Fibroblast of the aortic adventitia (primary cell): ENCODE measurements at places on chromosomes 3 and 15. TPM values are rescaled to one million over a fixed set of nuclear protein-coding genes. Genes with fewer than 3 reads are reported as not detected.

ZNF620 gene
- 0.65 and 0.99 TPM in 2 replicates for total RNA-seq

ZSCAN2 gene
- 5.2 and 25.5 TPM in 2 replicates for total RNA-seq

- no peak for DNase-seq
Measured at GRCh38 chr3:30469133-30469532, 137.3 kb upstream of the TGFBR2 start.

DNA sequence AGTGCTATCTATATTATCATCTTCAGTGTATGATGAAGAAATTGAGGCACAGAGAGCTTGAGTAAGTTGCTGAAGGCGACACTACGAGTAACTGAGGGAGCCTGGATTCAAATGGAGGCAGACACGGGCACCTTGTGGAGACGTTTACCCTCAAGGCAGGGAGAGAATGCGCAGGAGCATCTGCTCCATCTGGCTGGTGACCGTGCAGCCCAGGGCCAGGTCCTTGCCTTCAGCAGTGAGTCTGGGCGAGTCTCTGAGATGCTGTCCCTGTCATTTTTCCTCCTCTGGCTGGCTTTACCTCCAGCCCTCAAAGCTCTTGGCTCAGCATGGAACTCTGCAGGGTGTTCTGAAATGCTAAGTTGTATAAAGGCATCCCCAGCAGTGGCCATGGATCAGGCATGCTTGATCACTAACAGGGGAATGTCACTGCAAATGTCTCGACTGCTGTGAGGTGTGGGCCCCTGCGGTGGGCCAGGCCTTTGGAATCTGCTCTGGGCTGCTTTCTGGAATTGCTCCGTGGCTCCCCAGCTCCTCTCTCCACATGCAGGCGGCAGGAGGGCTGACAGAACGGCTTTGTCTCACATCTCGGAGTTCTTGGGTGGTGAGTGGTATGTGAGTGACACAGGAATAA, 19.7 kb downstream of the SPSB4 start:
- DNase-seq: no peak

GRCh38 chr3:51610708-51611107, 60.3 kb upstream of the TEX264 start:
- DNase-seq: peak; percentile 37

PLA2G4E gene
- total RNA-seq: not detected in 2 replicates

DNA sequence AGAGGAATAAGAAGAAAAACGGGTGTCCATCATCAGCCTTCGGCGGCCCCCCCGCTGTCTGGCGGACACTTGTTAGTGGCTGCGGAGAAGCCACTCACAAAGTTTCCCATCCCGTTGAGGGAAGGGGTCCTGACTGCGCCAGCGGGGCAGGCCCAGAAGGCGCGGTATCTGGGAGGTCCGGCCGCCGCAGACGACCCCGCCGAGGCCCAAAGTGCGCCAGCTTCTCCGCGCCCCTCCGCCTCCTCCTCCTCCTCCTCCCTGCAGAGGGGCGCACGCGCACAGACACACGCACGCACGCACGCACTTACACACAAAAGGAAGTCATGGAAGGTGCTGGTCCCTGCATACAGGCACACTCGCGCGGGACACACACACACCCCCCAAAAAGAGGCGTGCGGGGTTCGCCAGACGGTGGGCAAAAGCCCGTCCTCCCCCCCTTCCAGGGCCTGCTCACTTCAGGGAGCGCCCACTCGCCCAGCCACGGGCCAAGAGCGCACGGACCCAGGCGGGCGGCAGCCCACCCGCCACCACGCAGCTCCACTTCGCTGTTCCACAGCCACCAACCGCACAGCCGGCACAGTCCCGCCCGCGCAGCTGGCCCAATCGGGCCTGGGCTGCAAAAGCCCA, 18.0 kb downstream of the ZNF148 start:
- peak; percentile 43 for DNase-seq

DNA sequence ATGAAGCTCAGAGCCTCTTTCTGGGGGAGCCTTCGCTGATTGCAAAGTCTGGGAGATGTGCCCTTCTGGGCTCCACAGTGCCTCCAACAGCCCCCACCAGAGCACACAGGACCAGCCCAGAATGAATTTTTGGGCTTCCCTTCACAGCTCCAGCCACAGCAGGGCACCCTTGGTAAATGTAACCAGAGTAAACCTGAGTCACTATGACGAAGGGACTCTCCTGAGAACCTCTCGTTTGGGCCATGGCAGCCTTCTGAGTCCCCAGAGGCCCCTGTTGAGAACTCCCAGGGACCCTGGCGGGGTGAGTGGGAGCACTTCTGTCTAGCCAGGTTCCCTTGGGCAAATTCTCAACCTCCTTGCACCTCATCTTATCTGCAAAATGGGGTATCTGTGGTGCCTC, 20.8 kb downstream of the FAM3D start:
- no peak for DNase-seq

- DNase-seq: peak; percentile 86
Measured at GRCh38 chr3:146550743-146551510, 6.5 kb upstream of the PLSCR1 start.

DNA sequence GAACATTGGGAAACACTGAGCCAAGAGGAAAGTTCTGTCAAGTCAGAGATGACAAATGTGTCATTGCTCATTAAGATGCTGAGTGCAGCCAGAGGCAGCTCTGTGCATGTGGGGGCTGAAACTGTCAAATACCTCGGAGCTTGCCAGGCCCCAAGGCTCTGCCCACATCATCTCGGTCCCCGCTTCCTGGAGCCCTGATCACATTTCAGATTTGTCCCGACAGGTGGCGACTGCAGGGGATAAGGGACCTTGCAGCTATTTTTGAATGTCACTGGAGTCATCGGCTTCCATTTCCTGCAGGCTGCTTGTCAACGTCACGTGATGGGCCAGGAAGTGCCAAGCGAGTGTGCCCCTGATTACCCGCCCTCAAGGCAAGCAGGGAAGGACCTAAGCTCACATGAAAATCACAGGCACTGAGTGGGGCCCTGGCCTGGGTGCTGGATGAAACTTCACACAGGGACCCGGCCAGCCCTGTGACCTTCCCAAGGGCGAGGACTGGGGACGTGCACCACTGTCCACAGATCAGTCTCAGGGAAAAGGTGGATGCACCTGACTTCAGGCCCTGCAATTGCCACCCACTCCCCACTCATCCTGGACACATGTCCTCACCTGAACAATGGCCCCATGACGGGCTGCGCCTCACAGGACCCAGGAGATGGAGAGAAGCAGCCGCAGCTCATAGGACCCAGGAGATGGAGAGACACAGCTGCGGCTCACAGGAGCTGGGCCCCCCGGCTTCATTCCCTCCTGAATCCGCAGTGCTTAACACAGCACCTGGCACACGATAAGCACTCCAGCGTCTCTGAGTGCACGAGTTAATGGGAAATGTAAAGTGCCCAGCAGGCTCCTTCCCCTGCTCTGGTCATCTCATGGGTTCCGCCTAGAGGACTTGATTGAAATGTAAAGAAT, 73.4 kb downstream of the NUP210 start:
- DNase-seq: no peak

CCR8 gene
- not detected in 2 replicates for total RNA-seq

DNA sequence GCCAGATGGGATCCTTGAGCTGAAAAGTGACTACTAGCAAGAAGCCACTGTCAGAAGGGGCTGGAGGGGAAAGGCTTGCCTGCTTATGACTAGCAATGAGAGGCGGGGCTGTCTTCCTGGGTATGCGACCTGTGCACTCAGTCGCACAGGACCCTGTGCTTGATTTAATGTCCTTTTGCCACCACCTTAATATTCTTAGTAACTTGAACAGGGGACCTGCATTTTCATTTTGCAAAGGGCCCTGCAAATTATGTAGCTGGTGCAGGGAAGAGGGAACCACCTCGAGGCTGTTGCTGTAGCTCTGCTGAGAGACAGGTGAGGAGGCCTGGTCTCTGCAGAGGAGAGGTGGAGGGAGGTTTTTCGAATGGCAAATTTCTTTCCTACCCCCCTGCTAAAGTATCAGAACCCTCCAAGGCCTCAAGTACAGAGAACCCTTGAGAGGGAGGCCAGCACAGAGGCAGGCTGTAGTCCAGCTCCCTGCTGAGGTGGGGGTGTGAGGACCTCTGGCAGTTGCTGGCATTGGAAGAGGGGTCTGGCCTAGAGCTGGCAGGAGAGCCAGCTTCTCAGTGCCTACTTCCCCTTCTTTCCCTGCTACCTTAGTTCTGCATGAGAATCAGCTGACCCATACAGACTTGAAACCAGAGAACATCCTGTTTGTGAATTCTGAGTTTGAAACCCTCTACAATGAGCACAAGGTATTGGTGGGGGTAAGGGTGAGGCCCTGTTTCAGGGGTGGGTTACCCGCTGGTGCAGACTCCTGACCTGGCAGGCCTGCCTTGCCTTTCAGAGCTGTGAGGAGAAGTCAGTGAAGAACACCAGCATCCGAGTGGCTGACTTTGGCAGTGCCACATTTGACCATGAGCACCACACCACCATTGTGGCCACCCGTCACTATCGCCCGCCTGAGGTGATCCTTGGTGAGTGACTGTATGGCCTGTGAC, 11.4 kb downstream of the CLK3 start:
- DNase-seq: no peak

- no peak for DNase-seq
Measured at GRCh38 chr3:152839511-152839910, 4.6 kb downstream of the P2RY1 start.

MYL3 gene
- total RNA-seq: not detected in 2 replicates

RLBP1 gene
- not detected in 2 replicates for total RNA-seq

GUCA1C gene
- total RNA-seq: not detected in 2 replicates

DNA sequence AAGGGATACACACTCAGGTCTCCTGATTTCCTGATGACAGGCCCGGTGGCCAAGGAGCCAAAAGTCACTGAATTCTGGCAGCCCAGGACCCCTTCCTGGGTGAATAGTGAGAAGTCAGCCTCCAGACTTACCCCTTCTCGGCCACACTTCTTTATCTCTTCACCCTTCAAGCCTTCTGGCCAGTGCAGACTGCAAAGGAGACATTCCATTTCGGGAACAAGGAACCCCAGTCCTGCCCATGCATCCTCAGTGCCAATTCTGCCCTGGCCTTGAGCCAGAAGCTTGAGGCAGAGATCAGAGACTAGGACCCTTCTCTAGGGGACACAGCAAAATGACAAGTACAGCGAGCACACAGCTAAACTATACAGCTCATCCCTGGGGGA, 28.8 kb downstream of the GRAMD2A start:
- no peak for DNase-seq

GRCh38 chr3:152385761-152386160, 117.0 kb downstream of the MBNL1 start:
- peak; percentile 42 for DNase-seq

GRCh38 chr15:67382723-67383122, 128.1 kb downstream of the IQCH start:
- no peak for DNase-seq

CLRN1 gene
- not detected in 2 replicates for total RNA-seq

- no peak for DNase-seq
Measured at GRCh38 chr3:25894101-25894500, 104.2 kb downstream of the OXSM start.

DNA sequence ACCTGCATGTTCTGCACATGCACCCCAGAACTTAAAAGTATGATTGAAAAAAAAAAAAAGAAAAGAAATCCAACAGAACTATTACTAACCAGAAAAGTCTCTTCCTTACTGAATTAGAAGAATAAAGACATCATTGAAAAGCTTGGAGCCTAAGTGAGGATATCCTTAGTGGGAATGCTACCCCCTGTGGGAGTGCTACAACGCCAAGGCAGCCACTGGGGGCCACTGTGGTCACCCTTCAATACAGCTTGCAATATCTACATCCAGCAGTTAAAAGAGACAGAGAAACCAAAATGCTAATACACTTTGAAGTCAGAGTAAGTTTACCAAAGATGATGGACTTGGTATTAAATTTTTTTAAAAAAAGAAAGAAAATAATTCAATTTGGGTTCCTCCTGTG, 292.0 kb downstream of the PLCL2 start:
- no peak for DNase-seq

GOLGA6L10 gene
- 0.45 and 0.49 TPM in 2 replicates for total RNA-seq

GABRA5 gene
- not detected in 2 replicates for total RNA-seq

SEMA5B gene
- 0.18 and 0.41 TPM in 2 replicates for total RNA-seq

GRCh38 chr15:65752151-65752700, 39.9 kb downstream of the DENND4A start:
- DNase-seq: no peak

GRCh38 chr3:137032465-137033120, 74.8 kb downstream of the IL20RB start:
- DNase-seq: peak; percentile 84

GRK7 gene
- not detected in 2 replicates for total RNA-seq

GRCh38 chr3:46829699-46830208, 33.5 kb downstream of the MYL3 start:
- DNase-seq: no peak

- DNase-seq: no peak
Measured at GRCh38 chr3:60309539-60310268, 941.5 kb downstream of the FHIT start.

DNA sequence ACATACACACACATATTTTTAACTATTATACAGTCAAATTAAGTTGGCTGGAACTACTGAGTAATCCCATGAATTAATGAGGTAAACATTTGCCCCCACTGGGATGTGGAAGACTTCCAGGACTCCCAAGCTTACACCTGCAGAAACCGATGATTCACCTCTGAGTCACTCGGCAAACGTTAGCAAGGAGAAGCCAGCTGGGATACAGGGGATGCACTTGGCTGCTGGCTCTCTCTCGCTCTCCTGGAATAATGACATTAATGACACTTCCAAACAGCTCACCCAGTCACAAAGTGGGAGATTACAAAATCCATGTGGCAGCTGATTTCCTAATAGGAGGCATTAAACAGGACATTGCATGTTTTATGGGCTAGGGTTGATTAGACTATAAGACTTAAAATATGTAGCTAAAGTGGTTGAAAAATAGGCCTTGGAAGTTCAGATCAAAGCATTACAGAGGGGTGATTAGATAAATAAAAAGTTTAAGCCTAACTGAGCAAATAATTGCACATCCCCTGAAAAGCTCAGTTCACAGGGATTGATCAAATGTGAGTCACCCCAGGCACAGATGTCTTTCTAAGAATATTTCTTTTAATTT, 500.9 kb downstream of the SOX2 start:
- DNase-seq: peak; percentile 3

DNA sequence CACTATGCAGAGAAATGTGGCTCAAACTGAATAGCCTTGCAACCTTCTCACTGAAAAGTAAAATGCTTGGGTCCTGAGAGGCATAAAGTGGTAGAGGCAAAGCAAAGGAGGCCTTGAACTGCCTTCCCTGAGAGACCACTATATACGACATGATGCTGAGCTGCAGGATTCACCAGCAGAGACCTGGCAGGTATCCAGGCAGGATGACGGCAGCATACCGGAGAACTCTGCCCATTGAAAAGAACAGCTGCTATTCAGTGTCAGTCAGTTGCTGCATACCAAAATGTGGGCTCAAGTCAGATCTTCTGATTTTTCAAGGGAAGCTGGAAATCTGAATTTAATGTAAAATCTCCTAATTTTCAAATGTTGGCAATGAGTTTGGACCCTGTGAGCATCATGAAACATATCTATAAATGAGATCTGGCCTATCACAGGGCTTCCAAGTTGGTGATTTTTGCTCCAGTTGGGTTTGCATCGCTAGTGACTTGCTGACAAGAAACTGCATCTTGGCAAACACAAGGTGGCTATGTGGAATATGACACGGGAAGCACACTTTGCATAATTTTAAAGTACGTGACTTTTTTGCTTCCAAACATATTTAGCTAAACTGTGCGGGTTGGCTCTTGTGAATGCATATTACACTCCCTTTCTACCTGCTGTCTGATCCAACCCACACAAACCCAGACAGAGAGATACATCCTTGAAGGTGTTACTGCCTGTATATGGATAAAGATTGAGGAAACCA, 529.0 kb downstream of the AGBL1 start:
- DNase-seq: no peak

- no peak for DNase-seq
Measured at GRCh38 chr3:72750405-72750965, 97.8 kb downstream of the SHQ1 start.

- no peak for DNase-seq
Measured at GRCh38 chr15:63805993-63806980, 27.5 kb downstream of the HERC1 start.

IGSF11 gene
- total RNA-seq: not detected in 2 replicates

PTH1R gene
- 0.16 TPM in 1 of 2 replicates, not detected in the other for total RNA-seq
